ENCODE measurements at places on chromosomes 11 and 22.

DNA sequence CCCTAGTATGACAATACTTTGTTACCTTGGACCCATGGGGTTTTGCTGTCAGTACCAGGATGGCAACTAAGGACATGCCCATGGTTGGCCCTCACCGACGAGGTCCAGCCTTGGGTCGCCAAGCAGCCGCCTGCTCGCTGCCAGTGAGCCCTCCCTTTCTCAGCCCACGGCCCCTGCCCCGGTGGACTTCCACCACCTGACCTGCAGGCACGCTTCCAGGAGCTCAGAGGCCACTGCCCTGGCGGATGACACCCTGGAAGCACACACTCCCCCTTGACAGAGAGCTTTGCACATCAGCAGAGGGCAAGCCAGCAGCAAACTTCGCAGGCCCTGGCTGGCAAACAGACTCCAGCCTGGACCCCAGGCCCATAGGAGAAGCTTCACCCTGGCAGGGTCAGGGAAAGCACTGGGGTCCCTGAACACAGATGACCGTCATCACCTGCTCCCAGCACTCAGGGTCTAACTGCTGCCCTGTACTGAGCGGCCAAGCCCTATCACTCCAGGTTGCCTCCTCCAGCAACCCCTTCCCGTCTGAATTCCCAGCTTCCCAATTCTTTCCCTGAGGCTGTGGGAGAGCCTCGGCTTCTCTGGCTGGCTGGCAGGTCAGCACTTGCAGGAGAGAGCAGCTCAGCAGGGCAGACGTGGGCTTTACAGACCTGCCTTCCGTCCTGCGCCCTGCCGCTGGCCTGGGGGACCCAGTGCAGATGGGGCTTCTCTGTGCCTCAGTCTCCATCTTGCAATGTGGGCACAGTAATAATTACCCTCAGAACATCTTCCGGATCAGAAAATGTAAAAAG lies 2.7 kb upstream of the PPARA start:
- DNase-seq: no peak

GRCh38 chr11:107988397-107989158 lies 20.1 kb upstream of the CUL5 start:
- no peak for DNase-seq

GRCh38 chr11:108916935-108917334 lies 252.1 kb downstream of the DDX10 start:
- no peak for DNase-seq

GRCh38 chr22:25663654-25664053 lies 78.3 kb upstream of the MYO18B start:
- no peak for DNase-seq

DNA sequence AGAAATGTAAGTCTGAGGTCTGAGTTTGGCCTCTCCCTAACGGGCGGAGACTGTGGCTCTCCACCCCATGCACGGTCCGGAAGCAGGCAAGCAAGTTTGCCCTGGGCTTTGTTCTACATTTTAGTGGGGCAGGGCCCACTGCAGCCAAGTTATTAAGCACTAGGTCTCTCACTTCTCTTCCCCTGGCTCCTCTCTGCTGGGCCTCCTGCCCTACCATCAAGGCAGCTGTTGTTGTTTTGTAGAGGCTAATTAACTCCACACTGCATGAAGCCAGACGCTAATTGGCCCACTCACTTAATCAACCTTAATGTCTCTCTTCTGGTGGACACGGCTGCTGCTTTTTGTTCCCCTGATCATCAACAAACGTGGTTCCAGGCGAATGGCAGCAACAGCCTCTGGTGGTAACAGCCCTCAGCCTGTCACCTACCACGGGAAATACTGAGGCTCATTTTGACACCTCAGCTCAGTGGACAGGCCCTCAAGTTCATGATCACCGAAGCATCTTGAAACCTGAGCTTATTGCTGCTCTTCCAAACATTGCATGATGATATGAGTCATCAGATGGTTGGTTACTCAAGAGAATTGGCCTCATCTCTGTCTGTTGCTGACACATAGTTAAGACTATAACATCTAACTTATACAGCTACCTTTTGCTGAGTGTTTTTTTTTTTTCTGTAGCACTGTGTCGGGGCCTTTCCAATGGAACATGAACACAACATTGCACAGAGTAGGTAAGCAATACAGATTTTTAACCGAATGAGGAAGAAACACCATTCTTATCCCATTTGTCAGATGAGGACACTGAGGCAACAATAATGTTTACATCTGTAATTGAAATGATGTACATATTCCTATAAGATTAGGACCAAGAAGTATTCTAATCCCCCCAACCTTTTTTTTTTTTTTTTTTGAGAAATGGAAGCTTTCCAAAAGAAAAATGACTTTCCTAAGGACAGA lies 20.8 kb upstream of the LMO2 start:
- DNase-seq: peak; percentile 79

GRCh38 chr11:12274558-12275197 lies 102.7 kb upstream of the PARVA start:
- DNase-seq: no peak

GRCh38 chr22:42686756-42687491 lies 33.7 kb downstream of the A4GALT start:
- DNase-seq: no peak

GRCh38 chr11:86218125-86219084 lies 26.1 kb upstream of the EED start:
- DNase-seq: peak; percentile 89

GRCh38 chr22:20590477-20591294 lies 83.3 kb downstream of the MED15 start:
- DNase-seq: no peak

DNA sequence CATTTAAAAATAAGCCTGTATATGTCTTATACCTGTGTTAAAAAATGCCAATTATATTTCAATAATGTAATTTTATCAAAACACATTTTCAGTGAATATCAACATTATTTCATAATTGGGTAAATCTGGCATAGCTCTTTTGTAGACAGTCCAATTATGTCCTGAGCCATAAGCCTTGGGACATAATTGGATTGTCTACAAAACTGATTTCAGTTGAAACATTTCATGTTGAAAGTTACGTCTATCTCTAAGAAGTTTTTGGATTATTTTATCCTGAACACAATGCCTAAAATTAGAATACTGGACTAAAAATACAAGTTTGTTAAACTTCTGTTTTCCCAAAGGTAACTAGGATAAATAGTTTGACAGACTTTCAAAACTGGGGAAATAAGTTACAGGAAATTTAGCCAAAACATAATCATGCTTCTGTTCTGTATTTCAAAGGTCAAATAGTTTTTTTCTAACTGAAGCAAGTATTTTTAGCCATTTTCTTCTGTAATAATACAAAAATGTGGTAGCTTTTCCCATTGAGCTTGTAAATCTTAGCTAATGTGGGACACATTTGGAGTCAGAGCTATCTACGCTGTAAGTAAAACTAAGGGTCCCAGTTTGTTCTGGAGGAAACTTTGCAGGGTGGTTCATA lies 100.7 kb upstream of the BIRC3 start:
- DNase-seq: no peak

DNA sequence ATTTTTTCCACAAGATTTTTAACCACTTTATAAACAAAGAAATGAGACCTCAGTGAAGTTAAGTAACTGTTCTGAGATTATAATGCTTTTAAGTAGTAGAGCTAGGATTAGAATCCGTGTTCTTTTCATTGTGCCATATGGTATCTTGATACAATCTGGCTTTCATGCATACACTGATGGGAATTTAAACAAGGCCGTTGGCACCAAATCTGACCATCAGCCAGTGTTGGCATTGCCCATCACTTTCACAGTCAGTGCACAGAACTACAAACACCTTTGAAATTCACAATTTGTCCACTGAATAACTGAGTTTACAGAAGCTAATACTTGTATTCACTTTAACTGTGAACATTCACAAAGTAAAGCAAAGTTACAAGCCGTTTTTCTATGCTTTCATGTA lies 1228.0 kb downstream of the TBC1D22A start:
- DNase-seq: no peak

Measured in hematopoietic multipotent progenitor cell treated with erythropoietin and hydrocortisone succinate and interleukin-3 and kit ligand, for 8 days (in vitro differentiated cells).